ENCODE measurements at places on chromosomes 12 and 14.

DNA sequence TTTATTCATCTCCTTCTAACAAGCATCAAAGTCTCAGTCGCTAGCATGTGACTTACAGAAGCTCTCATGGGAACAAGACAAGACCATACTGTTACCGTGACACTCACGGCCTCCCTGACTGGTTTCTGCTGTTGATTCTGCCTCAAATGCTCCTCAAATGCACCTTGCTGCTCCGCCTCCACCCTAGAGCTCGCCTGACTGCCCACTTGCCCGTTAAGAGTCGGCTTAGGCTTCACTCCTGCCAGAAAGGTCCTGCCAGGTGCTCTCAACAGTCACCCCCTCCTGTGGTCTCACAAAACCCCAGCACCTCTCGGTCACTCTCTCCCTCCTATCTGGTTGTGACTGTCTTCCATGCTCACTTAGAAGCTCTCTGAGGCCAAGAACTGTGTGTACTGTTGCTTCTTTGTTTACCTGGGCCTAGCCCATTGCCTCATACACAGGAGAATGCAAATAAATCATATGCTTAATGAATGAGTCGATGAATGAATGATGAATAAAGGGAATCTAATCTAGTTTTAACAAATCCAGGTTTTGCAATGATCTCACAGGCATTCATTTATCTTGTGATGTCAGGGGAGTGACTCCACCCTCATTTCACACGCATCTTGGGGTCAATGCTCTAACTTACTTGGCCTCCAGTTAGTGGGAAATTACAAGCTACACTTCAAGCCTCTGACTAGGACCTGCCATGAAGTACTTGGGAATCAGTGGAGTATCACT lies 41.3 kb downstream of the SSH1 start:
- DNase-seq, result peak; percentile 44

GRCh38 chr14:61647704-61648103 lies 47.6 kb upstream of the HIF1A start:
- no peak for DNase-seq

GRCh38 chr14:22481546-22481945 lies 107.5 kb downstream of the DAD1 start:
- DNase-seq, result no peak

GRCh38 chr14:59882957-59883356 lies 12.4 kb upstream of the RTN1 start:
- DNase-seq, result no peak

GRCh38 chr14:41146391-41146790 lies 460.3 kb upstream of the LRFN5 start:
- DNase-seq, result no peak

DNA sequence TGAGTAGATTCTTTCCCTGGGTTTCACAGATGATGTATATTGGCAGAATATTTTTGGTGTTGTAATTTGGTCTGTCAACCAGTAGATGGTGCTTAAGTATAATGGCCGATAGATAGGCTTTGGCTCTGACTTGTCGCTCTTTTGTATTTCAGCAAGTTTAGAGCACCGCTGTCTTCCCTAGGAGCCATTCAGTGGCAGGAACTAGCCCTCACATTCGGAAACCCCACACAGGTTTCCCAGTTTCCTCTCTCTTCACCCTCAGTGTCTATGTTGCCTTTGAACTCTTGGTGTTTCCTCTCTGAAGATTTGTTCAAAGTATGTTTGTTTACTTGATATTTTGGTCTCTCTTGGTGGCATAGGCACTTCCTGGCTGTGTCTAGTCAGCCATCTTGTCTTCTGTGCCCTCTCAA lies 102.2 kb downstream of the GPHN start:
- DNase-seq, result no peak

DNA sequence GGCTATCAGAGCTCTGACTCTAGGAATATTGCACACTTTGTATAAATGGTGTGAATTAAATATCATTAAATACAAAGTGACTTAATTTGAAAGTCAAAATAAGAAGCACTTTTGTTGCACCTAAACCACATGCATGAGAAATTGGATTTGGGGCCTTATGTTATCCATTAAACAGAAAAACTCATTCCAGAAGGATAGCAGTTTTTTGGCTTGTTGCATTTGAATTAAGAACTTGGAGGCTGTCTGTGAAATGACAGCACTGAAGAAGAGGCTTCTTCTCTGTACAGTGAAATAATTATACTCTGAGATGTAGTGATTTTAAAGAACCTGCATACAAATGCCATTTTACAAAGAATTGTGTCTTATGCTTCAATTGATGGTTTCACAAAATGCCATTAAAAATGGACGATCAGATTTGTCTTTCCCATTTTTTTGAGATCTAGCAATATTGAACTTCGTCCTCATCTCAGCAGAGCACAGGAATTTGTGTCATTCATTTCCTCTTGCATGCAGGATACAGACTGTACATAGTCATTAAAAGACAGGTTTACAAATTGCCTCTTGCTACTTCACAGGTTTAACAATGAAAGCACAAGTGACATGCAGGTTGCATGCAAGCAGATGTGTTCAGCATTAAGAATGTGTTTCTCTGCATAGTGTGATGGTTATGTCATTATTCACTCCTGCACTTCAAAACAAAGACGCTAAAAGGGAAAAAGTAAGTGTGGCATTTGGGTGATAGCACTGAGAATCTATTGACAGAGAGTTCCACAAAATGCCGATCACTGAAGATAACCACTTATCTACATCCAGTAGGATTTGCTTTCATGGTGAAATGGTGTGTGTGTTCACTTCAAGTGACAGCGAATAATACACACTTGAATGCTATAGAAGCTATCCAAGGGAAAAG lies 35.9 kb upstream of the PYGL start:
- no peak for DNase-seq

All from foreskin fibroblast (primary cell).